ENCODE measurements at places on chromosomes 3 and 15.

DNA sequence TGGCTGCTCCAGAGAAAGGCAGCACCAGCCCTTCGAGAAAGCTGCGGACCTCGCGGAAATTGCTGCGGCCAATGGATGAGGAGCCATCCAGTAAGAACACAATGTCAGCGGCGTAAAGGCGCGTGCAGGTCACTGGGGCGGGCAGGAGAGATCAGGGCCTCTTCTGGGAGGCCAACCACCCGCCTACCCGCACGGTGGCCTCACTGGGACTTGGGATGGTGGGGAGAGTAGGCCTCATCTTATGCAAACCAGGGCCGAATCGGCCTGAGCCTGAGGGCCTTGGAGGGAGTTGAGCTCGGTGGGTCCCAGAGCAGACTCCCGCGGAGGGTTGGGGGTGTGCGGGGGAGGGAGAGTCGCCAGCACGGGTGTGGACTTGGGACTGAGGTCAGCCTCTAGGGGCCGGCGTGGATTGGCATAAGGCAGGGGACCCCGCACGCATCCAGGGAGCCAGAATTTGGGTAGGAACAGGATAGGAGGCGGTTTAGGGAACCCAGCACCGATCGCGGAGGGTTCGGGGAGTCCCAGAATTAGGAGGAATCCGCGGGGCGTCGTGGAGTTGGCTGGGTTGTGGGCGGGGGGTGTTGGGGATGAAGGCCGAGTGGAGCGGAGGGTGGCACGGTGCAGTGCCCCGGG lies 596 bp downstream of the COL7A1 start:
- no peak for DNase-seq

GRCh38 chr15:58795825-58796224 lies 24.7 kb downstream of the MINDY2 start:
- DNase-seq = no peak

GRCh38 chr3:2931265-2931664 lies 178.9 kb downstream of the IL5RA start:
- no peak for DNase-seq

GRCh38 chr15:65384505-65384894 lies 6.7 kb upstream of the IGDCC3 start:
- DNase-seq = no peak

DNA sequence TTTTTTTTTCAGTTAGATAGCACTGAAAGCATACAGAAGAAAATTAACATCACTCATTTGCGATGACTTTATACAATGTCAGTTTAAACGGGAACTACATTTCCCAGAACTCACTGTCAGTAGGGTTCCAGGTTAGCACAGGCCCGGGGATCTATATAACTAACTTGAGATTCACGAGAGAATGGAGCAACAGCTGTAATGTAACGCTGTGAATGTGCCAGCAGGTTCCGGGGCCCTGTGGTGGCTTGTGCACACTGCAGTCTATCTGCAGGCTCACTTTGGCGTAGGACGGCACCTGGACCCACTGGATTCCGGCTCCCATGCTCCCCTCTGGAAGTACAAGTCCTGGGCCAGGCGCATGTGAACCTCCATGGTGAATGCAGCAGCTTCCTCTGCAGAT lies 19.4 kb downstream of the CCR1 start:
- DNase-seq = no peak

DNA sequence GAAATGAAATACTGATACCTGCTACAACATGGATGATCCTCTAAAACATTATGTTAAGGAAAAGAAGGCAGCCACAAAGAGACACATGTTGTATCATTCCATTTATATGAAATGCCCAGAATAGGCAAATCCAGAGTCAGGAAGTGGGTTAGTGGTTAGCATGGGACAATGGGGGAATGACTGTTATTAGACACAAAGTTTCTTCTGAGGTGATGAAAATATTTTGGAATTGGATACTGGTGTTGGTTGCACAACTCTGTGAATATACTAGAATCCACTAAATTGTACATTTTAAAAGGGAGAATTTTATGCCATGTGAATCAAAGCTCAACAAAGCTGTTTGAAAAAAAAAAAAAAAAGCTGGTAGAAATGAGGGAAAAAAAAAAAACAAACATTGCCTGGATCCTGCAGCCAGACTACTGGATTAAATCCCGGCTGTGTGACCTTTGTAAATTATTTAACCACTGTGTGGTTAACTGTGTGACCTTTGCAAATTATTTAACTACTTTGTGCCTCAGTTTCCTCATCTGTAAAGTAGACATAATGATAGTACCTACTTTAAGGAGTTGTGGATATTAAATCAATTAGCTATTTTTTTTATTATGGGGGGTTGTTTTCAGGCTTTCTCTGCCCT lies 75.6 kb upstream of the PRICKLE2 start:
- DNase-seq = no peak

- DNase-seq = no peak
These were observed 124.6 kb upstream of the IQSEC1 start for GRCh38 chr3:13197795-13198194.

GRCh38 chr15:60551147-60551780 lies 72.3 kb upstream of the ICE2 start:
- no peak for DNase-seq

DNA sequence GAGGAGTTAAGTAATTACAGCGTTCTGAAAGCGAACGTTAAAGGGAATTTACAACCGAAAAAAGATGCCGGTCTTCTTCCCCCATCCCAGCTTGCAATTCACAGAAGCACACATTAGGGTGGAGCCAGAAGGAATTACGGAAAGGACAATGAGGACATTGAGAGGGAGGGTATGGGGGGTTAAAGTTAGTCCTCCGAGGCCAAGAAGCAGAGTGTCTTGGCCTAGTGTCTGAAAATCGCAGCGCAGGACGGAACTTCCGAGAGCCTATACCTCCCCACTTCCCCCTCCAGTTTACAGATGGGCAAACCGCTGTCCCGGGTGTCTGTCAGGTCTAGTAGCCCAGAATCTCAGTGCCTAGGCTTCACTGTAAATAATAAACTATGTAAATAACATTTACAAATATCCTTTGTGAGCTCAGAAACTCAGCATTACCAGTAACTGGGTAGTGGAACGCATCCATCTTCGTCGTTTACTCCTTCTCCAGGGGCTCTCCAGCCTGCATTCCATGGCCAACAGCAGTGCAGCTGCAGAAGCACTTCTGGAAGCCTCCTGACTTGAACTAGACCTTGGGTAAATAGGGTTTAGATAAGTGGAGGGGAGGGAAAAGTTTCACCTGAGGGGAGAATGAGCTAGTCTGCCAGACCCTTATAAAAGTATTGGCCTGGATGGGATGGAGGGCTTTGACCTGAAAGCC lies 922 bp downstream of the ADPRH start:
- no peak for DNase-seq

GRCh38 chr15:99603828-99604227 lies 38.0 kb downstream of the MEF2A start:
- DNase-seq = no peak

- DNase-seq = no peak
These were observed 38.8 kb downstream of the CRTAP start for GRCh38 chr3:33152363-33153360.

- no peak for DNase-seq
These were observed 31.6 kb downstream of the CACNA1D start for GRCh38 chr3:53525765-53526703.

DNA sequence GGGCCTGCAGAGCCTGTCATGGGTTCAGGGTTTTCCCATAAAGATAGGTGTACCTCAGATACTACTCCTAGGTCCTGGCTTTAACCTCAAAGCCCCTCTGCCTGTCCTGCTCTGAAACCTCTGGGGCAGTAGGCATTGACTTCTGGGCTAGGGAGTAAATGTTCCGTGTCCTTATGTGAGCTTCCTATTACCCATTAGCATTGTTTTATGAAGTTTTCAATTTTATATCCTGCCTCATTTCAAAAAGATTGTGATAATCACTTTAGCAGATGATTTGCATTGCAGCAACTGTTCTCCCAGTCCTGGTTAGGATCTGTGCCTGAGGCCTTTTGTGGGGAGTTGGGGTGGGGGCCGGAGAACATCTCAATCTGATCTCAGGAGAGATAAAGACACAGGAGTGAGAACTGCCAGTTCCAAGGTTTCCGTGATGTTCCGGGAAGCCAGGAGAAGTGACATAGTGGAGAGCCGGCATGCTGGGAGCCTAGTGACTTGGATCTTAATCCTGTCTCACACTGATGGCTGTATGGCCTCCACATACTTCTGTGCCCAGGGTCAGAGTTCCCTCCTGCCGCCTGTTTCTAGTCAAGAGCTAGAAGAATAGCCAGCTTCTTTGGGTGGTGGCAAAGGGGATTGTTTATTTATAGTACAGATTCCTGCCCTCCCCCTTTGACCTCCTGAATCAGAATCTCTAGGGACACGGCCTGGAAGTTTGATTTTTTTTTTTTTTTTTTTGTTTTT lies 10.6 kb downstream of the TPM1 start:
- DNase-seq = no peak
